ENCODE measurements at places on chromosomes 5 and 9.

DNA sequence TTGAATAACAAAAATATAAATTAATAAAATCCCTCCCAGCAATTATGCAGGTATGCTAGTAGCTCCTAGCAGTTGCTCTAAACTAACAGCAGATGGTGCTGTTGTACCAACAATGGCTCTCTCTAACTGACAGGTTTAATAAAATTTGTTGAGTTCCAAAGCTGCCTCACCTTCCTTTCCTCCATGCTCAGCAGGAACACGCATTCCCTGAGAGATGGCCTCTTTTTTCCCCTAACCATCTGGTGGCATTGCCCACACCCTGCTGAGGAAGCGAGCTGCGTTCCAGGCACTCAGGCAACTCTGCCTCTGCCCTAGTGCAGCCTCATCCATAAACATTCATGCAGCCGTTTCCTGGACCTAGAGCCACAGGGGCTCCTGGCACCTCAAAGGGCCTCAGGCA, 106.2 kb downstream of the KLHL3 start:
- DNase-seq = peak; percentile 24

- DNase-seq = peak; percentile 10
Measured at GRCh38 chr5:55456216-55456895, 78.4 kb downstream of the PLPP1 start.

GRCh38 chr5:92003806-92004205, 620.7 kb upstream of the ARRDC3 start:
- no peak for DNase-seq

GRCh38 chr5:162026803-162027202, 40.8 kb upstream of the GABRG2 start:
- no peak for DNase-seq

DNA sequence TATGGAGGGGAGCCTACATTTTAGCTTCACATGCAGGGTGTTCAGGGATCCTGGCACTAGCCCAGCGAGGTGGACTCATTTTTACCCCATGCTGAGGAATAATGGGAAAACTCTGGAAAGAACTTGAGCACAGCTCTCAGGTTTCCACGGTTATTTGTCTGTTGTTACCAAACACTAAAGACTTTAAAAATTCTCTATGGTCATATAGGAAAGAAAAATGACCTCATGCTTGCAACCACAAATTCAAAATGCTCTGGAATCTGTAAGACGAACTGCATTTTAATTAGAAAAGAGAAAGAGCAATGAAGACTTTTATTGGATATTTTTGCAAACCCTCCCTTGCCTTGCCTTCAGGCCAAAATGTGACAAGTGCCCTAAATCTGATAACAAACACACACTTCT, 606.9 kb downstream of the EBF1 start:
- DNase-seq = peak; percentile 70

DNA sequence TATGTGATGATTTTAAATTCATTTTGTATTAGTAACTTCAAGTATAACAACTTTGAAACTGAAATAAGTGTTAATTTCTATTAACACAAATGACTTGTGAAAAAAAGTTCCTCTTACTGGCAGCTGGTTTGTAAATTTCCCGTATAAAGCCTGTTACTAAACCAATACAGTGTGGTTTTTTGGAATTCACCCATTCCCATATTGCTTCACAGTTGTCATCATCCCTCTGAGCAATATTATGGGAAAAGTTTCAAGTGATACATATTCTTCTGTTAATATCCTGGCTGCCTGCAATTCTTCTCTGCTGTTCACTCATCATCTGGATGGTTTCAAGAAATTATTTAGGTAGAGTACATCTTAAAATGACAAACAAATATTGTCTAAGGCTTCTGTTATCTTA, 1185.1 kb upstream of the C9orf72 start:
- no peak for DNase-seq

GRCh38 chr9:35306283-35306682, 144.5 kb downstream of the UNC13B start:
- peak; percentile 21 for DNase-seq

DNA sequence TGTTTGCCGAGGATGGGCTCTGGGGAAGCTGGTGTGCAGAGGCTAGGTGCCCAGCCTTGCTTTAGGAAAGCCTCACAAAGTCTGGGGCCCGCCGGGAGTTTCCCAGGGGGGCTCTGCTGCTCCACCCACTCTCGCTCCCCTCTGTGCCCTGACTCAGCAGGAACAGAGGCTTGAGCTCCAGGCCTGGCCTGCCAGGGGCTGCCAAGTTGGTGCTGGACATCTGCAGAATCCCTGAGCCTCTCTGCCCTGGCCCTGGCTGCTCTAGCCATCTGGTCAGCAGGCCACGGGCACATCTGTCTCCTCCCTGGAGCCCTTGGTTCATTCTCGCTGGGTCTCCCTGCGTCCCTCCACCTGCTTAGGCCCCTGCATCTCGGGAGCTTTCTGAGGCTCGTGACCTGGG, 647 bp upstream of the ADAMTSL2 start:
- peak; percentile 8 for DNase-seq

DNA sequence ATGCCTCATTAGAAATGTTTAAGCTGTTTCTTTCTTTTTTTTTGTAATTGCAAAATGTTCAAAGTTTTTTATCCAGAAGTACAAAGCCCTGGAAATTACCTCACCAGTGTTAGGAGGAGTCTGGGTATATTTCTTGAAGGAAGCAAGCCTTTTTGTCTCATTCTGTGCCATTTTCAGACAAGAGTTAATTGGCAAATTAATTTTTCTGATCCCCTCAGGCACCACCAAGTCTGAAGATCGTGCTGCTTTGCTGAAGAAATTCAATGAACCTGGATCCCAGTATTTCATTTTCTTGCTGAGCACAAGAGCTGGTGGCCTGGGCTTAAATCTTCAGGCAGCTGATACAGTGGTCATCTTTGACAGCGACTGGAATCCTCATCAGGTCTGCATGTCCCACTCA, 94.9 kb downstream of the SMARCA2 start:
- no peak for DNase-seq

- DNase-seq = no peak
Measured at GRCh38 chr5:17115855-17116254, 101.6 kb upstream of the BASP1 start.

DNA sequence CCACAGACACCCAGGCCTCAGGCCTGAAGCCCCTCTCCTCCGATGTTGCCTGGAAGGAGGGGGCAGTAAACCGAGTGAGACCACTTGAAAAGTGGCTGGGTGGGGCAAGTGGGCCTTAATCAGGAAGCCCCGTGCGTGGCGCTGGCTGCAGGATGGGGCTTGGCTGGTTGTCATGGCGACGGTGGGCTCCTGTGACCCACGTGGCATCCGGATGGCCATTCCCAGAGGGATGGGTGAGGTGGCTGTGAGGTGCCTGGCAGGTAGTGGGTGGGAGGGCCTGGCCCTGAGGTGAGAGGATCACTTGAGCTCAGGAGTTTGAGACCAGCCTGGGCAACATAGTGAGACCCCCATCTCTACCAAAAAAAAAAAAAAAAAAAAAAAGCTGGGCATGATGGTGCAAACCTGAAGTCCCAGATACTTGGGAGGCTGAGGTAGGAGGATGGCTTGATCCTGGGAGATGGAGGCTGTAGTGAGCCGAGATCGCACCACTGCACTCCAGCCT, 5.2 kb downstream of the GPSM1 start:
- no peak for DNase-seq

DNA sequence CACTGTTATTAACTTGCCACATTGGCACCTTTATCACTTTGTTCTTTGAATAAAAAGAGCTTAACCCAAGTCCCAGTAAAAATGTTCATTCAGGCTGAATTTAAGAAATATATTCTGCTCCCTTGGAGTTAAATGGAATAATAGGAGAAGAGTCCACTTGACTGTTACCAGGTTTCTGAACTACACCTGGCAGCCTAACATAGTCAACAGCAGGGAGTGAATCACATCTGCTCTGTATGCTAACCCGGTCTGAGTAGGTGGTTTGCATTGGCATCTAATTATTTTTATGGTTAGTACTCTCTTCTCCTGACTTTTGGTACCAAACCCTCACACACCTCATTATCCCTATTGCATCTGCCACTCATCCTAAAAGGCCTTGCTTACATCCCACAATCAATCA, 86.7 kb downstream of the STK32A start:
- no peak for DNase-seq

DNA sequence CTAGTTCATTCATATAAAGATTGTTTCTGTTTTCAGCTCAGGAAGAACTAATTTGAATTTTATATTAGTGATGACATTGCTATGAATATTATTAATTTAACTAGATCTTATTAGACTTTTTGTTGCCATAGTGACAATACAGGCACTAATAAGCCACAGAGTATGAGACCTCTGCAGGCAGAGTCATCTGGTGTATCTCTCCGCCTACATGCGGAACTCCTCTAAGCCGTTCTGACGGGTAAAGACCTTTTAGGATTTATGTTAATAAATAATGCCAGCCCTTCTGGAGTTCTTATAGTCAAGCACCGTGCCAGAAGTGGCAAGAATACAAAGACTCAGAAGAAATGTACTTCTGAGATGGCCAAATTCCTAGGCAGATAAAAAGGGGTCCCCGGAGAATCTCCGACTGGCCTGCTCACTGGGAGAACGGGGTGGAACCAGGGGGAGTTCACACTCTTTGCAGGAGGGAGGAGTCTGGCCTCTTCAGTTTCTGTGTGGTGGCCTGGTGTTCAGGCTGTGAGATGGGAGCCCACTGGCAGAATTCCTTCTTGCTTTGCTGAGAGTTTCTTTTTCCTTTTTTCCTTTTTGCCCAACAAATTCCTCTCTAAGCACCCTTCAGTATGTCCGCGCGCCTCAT, 85.1 kb upstream of the IL12B start:
- DNase-seq = no peak

GRCh38 chr5:67941614-67942401, 273.7 kb upstream of the PIK3R1 start:
- DNase-seq = no peak

DNA sequence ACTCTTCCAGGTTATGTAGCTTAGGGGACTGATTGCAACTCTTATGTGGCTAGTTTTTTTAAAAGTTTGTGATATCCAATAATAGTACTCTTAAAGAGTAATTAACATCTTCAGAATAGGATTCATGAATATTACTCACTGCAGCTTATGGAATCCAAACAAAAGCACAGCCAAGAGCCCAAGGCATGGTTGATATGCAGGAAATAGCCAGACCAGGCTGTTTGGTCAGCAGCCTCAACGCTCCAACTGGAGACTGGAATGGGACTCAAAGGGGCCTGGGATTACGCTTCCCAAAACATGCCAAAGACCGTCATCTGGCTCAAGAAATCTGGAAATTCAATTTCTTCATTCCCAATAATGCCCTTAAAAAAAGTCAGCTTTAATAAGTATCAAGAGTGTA, 268.6 kb downstream of the SEC61B start:
- no peak for DNase-seq

DNA sequence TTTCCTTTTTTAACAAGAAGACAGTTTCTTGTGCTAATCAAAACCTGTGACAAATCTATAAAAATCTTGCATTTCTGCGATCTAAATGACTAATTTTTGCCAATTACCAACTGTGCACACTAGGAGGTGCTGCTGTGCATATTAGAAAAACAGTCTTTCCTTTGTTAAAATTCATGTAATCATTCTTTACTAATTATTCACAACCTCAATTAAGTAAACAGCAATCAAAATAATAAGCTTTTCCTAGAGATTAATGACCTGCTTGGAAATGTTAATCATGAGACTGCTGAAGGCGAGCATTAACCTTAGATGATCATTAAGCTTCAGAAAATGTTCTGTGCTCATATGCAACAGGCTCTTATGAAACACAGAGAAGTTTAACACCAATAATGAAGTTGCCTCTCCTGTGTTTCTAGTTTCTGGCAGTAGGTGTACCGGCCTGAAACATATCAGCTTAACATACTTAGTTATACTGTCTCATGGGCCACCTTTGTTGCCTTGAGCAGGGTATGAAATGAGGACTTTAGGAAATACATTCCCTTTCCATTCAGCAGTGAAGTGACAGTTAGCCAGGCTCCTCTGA, 17.7 kb downstream of the RFESD start:
- no peak for DNase-seq

DNA sequence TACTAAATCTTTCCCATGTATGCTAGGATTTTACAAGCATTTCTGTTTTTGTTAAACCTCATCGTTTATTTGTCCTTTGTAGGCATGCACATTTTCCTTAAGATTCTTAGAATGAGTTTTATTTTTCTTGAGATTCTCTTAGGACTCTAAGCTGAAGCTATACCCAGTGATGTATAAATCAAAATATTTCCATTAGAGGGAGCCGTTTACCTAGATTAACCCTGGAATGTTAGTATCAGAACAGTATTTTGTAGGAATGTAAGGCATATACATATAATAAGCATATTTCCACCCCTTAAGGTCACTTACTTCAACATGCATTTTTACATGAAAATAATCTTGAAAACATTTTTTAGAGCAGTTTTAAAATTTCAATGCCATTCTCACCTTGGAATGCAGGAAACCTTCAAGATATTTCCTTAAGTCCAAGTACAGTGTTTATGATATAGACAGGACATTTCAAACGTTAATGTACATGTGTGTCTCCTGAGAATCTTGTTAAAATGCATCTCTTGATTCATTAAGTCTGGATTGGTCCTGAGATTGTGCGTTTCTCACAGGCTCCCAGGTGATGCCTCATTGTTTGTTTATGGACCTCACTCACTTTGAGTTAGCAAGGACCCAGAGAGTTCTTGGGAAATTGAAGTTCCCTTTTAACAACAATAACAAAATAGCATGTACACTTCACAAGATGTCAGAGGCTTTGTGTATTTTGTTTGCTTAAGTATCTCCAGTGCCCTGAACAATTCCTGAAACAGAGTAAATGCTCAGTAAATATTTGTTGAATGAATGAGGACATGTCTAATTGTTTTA, 34.9 kb upstream of the FCHO2 start:
- no peak for DNase-seq
